ENCODE measurements at places on chromosomes 1 and 21.

DNA sequence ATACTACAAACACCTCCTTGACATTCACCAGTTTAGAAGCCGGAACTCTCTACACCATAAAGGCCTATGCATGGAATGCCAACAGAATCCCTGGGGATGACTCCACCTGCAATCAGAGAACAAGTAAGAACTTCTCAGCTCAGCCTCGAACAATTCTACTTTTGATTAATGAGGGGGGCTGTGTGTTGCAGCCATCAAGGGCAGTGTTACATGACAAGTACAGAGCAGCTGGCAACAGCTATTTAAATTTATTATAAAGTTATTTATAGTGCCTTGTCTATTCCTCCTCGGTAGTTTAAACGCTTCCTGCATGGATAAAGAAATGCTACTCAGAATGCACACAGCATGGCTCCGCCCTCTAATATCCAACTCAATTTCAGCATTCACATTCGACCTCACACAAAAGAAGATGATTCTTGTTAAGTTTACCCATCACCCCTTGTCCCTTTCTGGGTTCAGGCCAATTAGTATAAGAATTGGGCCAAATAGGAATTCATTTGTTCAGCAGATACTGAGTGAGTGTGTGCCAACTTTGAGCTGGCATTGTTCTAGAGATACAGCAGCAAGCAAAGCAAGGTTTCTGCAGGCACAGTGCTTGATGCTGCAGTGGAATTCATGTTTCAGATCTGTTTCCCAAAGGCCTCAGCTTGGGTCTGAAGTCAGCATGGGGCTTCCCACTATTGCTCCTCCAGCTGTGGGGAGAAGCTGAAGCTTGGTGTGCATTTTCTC is 6.4 kb downstream of the FNDC7 start:
- no peak for DNase-seq

GRCh38 chr1:25906644-25907300 is 553 bp upstream of the STMN1 start:
- DNase-seq, result no peak

DNA sequence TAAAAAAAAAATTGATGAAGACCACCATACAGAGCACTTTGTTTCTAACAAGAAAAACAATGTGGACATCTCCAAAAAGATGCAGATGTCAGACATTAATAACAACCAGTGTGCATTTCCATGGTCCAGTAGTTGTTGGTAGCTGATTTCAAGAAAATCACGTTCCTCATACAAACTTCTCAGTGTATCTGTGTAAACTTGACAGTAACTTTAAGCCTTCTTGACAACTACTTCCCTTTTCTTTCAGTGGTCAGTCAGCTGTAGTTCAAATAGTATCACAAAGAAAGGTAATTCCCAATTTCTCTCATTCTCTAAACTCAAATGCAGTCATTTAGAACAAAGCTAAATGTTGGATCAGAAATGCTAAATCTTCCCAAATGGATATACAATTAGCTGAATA is 879.9 kb downstream of the AMY1C start:
- DNase-seq, result no peak

- DNase-seq, result peak; percentile 3
These were observed 20.6 kb downstream of the MTHFR start for GRCh38 chr1:11784993-11785769.

GRCh38 chr1:161070761-161071160 is 1.1 kb upstream of the ARHGAP30 start:
- DNase-seq, result no peak

DNA sequence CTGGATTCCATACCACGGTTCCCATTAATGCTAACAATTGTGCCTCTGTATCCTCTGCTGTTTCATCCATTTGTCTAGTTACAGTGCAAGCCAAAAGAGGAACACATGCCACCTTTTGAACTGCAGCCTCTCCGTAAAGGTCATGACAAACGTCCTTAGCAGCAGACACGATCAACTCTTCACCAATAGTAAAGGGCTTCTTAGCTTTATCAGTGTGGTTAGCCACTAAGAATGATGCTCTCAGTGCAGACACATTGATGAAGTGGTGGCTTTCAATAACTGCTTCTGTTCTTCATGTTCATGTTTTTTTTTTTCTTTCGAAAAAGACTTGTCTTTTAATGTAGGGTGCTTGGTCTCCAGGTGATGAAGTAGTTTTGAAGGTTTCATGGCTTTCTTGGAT is 14.3 kb downstream of the XPR1 start:
- no peak for DNase-seq

GRCh38 chr1:161182214-161182613 is 4.9 kb upstream of the B4GALT3 start:
- no peak for DNase-seq

- no peak for DNase-seq
These were observed 59.5 kb upstream of the KCNA3 start for GRCh38 chr1:110734133-110734680.

DNA sequence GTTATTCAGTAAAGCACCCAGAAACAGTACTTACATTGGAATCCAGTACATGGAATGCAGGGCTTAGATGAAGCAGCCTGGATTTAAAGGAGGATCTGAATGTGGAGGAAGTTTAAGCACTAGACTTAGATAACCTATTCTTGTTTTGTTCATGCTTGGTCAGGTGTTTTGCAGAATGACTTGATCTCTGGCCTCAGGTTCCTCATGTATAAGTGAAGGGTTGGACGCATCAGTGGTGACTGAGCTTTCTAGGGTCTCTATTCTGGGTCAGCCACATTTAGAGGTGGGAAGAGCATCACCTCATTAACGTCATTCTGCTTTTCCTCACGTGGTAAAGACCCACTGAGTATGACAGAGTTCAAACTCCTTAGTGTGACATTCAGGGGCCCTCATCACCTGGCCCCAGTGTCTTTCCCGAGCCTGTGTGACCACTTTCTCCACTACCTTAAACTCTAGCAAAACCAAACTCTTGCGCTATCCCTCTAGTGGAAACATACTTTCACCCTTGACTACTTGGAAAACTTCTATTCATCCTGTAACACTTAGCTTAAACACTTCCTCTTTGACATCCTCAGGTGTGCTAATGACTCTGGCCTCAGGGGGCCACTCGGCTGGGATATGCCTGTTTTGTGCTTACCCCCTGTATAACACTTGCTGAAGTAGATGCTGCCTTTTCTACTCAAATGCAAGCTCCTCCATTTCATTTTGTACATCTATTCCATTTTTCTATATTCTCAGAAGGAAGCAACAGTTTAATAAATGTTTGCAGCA is 871 bp upstream of the ERICH3 start:
- no peak for DNase-seq

- DNase-seq, result no peak
These were observed 213.0 kb upstream of the VAMP3 start for GRCh38 chr1:7558041-7558461.

- DNase-seq, result no peak
These were observed 51.1 kb downstream of the ST6GALNAC3 start for GRCh38 chr1:76125473-76126219.

DNA sequence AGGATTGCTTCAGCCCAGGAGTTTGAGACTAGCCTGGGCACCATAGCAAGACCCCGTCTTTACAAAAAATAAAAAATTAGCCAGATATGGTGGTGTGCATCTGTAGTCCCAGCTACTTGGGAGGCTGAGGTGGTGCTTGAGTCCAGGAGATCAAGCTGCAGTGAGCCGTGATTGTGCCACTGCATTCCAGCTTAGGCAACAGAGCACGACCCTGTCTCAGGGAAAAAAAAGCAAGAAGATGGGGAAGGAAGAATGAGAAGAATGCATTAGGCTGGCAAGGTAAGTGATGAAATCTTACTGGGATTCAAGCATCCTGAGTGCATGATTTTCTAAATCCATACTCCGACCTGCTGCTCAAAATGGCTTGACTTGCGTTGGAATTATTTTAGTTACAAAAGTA is 6.8 kb downstream of the PCP4L1 start:
- no peak for DNase-seq

- DNase-seq, result no peak
These were observed 16.6 kb downstream of the DDI2 start for GRCh38 chr1:15633756-15634420.

DNA sequence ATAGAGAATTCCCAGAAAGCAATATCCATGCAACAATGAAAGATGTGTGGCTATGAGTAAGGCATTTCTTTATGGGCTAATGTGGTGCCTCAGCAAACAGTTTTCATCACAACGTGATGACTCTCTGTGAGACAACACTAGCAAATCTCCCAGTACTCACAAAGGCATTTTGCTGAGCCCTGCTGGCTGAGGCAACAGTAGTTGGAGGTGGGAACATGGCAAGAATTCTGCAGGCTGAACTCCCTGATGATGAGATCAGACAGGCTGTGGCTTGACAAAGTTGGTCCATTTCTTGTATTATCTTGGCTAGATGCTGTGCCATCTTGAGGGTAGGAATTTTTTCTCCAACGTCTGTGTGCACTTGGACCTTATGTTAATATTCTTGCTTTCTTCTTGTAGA is 24.6 kb downstream of the PROX1 start:
- DNase-seq, result no peak

- no peak for DNase-seq
These were observed 633 bp upstream of the RFX5 start for GRCh38 chr1:151347523-151348246.

GRCh38 chr1:236844499-236845271 is 49.6 kb downstream of the MTR start:
- no peak for DNase-seq

DNA sequence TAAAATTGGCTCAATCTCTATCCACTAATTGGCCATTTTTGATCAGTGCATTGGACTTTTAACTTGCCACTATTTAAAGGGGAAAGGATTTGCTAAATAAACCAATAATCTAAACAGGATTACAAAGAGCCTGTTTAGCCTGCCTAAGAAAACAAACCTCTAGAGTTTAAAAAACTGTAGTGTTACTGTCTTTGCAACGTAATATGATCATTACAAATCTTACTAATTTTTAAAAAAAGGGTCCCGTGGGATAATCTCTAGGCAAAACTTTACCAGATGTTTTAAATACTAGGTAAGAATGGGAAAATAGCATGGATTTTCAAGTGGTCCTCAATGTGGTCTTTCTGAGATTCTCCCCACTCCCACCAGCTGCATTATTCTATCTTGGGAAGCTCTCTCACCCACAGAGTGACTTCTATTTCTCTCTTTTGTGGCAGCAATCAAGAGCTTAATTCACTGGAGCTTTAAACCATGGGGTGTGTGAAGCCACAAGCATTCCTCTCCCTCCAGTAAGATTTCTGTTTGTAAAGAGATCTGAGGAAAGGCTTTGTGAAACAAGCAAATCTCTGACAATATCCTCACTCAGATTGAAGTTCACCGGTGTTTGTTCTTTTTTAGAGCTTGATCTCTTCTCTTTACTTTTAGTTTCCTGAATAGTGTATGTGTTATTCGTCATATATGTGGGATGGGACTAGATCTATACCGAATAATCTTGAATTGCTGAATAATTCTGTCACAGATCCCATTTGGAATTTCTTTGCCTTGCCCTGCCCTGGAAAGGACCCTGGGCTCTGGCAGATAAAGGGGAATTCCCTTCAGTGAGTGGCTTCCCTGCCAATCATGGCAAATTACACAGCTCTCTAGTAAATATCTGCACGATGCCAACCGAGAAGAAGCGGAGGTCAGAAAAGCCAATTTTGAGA is 132.2 kb downstream of the TLR5 start:
- no peak for DNase-seq

- DNase-seq, result no peak
These were observed 38.5 kb downstream of the PYHIN1 start for GRCh38 chr1:158969855-158970254.

DNA sequence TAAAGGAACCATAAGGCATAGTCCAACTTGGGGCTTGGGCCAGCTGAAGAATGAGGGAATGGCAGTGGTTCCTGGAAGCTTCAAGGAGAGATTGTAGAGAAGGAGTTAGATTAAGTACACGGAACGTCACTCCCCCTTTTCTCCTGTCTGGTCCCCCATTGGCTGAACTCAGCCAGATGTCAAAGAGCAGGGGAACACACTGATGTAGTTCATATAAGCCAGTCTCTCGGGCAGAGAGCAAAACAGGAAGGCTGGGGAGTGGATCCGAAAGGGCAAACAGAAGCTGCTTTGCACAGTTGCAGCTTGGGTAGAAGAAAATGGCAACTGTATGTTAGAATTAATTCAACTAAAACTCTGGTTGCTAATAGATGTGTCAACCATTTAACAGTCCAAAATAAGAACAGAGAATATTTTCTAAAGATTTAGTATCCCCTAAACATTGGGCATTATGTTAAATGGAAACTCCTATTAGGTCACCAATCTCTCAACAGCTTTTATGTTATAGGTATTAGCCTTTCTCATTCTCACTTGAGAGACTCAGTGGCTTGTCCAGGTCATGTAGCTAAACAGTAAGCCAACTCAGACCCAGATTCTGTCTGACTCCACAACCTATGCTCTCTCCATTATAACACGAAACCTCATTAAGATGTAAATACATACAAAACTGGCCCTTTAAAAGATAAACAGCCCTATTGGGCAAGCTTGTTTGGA is 600.7 kb upstream of the USP24 start:
- no peak for DNase-seq

DNA sequence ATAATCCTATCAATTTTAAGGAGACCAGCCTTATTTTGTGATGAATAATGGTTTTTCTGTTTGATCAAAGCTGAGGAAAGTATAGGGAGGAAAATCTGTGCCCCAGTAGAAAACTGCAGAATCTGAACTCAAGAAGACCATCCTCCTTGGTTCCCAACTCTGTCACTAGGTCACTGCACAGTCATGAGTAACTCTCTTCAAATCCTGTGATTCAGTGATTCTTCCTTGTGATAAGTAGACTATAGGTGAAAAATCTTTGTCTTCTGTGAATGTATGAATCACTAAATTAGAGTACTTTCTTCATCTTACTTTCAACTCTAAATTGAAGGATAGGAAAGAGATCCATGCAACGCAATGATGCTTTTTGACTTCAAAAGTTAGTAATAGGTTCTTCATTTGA is 13.3 kb upstream of the OR2L5 start:
- DNase-seq, result no peak

DNA sequence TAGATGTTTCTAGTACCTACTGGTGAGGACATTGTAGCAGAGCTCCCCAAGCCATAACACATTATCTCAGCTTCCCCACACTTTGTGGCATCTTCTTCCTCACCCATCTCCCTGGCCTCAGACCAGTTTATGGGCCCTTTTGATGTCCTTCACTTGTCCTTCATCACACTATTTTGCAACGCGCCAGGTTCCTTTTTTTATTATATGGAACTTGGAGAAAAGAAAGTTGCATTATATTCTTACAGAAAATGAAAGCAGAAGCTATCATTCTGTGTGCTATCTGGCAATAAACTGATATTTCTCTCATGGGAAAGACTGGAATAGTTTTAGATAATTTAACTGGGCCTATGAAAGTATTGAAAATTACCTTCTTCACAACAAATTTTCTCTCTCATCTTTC is 196.9 kb upstream of the ETV3 start:
- DNase-seq, result no peak

GRCh38 chr1:10108948-10109708 is 76.4 kb downstream of the UBE4B start:
- DNase-seq, result no peak

DNA sequence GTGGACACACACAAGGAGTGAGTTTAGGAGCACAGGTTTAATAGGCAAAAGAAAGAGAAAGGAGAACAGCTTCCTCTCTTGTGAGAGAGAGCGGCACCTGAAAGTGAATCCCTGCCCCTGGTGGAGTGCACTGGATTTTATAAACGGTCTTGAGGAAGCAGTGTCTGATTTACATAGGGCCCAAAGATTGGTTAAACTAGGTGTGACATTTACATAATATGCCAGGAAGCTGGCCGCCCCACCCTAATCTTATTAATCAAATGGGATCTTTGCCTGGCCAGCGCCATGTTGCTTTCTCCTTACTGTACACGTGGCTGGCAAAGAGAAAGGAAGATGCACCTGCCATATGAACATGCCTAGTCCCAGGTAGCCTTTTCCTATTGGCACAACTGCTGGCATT is 38.7 kb downstream of the CFH start:
- DNase-seq, result no peak
